ENCODE measurements at places on chromosomes 1 and 21.

DNA sequence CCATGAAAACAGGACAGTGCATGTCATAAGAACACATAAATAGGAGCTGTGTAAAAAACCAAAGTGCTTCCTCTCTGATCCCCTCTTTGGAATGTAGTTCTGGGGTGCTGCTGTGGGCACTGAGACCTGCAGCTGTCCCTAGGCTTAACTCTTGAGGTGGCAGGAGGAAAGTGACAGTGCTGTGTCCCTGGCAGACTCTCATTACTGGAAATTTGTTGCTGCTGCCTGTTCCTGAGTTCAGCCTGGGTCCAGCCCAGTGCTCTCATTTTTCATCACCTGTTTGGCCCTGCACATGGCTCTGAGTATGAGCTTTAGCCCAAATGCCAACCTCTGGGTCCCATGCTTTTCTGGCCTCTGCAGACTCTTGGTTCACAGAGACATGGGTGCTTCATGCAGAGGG, 329.3 kb downstream of the DSCAM start:
- DNase-seq, result no peak

DNA sequence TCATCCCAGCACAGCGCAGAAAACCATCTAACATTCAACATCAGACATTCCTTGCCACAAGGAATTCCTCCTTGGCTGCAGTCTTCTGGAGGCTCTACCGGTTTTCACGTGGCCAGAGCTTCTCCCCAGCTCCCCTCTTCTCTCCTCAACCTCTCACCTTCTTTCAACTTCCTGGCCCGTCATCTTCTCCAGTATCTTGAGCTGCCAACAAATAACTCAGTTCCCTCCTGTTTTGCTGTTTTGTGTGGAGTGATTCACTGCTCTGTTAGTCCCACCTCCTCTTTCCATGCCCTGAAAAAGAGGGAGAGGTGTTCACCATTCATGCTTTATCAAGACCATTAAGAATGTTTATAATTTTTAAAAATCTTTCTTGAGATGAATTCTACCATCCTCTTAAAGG, 32.6 kb downstream of the PIGM start:
- no peak for DNase-seq

- no peak for DNase-seq
Observed at GRCh38 chr21:37119421-37120218, 46.6 kb downstream of the TTC3 start.

GRCh38 chr1:17665950-17666720, 89.0 kb upstream of the ACTL8 start:
- no peak for DNase-seq

- DNase-seq, result no peak
Observed at GRCh38 chr1:205670611-205671430, 9.5 kb downstream of the SLC45A3 start.

DNA sequence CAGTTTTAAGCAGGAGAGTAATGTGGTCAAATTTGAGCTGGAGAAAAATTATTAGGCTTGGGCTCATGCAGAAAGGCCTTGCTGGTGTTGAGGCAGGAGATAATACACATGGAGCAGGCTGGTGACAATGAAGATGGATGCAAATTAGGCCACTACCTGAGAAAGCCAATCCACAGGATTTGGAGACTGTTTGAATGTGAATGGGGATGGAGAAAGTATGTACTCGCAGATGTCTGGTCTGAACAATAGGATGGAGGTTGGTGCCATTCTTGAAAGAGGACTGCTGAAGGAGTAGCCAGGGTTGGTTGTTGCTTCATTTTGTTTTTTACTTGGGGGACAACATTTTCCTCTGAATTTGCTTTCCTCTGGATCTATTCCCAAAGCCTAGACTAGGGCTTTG, 8.0 kb upstream of the KIRREL1 start:
- no peak for DNase-seq
